ENCODE measurements at places on chromosomes 4 and X. TPM values are rescaled to one million over a fixed set of nuclear protein-coding genes. Genes with fewer than 3 reads are reported as not detected.

The ARMCX6 gene
- 98.5 TPM for total RNA-seq

The NKAP gene
- 9.8 TPM for total RNA-seq

The GATA1 gene
- total RNA-seq = not detected

The TLR1 gene
- total RNA-seq = 0.38 TPM

The ANK2 gene
- total RNA-seq = 71.2 TPM

DNA sequence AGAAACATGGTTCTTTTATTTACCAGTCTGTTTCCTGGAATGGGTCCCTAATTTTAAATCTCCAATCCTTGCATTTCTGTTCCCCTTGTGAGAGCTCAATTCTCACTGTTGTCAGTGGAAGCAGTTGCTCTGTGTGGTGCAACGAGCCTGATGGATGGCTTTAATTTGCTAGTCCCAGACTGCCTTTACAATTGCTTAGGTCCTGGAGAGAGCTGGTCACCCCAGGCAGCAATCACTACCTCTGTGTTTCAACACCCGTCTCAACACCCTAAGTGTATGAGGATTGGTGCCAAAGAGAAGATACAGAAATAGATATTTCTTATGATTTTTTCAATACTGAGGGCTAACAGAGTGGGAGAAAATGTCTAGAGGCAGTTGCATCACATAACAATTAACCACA, 873.8 kb downstream of the GLUD2 start:
- no peaks in the 10 kb centered on the region for H3K27me3 ChIP-seq
- no peaks in the 10 kb centered on the region for H3K36me3 ChIP-seq
- no peaks in the 10 kb centered on the region for H3K4me1 ChIP-seq
- no peak for DNase-seq

GRCh38 chrX:38804682-38805431, 3.6 kb downstream of the MID1IP1 start:
- H3K36me3 ChIP-seq = peaks cover 2% of the 10 kb centered on the region
- no peaks in the 10 kb centered on the region for H3K27me3 ChIP-seq
- DNase-seq = peak; percentile 92
- H3K27ac ChIP-seq = peak overlapping the region; percentile 99

GRCh38 chr4:127781300-127782024, 660 bp upstream of the HSPA4L start:
- H3K36me3 ChIP-seq = no peaks in the 10 kb centered on the region
- DNase-seq = no peak
- H3K4me1 ChIP-seq = peaks cover 22% of the 10 kb centered on the region
- peak overlapping the region; percentile 51 for H3K27ac ChIP-seq

GRCh38 chrX:85941275-85941674, 106.1 kb downstream of the CHM start:
- peaks cover 25% of the 10 kb centered on the region for H3K36me3 ChIP-seq
- DNase-seq = no peak
- no peaks in the 10 kb centered on the region for H3K27me3 ChIP-seq

- no peaks in the 10 kb centered on the region for H3K4me1 ChIP-seq
- H3K27me3 ChIP-seq = peaks cover 56% of the 10 kb centered on the region
- no peak overlapping the region for H3K27ac ChIP-seq
- no peak for DNase-seq
- H3K4me3 ChIP-seq = no peak overlapping the region
These were observed 12.7 kb downstream of the NKX3-2 start for GRCh38 chr4:13531625-13531998.

GRCh38 chrX:45540181-45540580, 339.5 kb upstream of the DIPK2B start:
- H3K27ac ChIP-seq = no peak overlapping the region
- no peaks in the 10 kb centered on the region for H3K36me3 ChIP-seq
- H3K4me3 ChIP-seq = no peak overlapping the region
- no peaks in the 10 kb centered on the region for H3K4me1 ChIP-seq
- no peaks in the 10 kb centered on the region for H3K27me3 ChIP-seq

DNA sequence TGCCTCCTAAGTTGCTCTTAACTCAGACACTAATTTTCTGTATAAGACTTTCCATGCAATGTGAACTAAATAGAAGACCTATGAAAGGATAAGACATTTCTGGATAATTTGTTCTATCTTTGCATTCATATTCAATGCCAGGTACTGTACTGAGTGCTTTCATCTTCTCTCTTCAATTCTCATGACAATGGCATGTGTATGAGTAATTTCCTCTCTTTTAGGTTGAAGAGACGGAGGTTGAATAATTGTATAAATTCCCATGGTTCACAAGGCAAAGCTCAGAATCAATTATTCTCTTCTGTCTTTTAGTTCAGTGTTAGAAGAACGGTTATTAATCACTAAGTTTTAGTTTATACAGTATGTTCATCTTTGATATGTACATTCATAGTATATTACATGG, 29.3 kb upstream of the CFAP299 start:
- no peak overlapping the region for H3K4me3 ChIP-seq
- peaks cover 21% of the 10 kb centered on the region for H3K4me1 ChIP-seq
- DNase-seq = no peak
- H3K27ac ChIP-seq = no peak overlapping the region
- no peaks in the 10 kb centered on the region for H3K36me3 ChIP-seq

DNA sequence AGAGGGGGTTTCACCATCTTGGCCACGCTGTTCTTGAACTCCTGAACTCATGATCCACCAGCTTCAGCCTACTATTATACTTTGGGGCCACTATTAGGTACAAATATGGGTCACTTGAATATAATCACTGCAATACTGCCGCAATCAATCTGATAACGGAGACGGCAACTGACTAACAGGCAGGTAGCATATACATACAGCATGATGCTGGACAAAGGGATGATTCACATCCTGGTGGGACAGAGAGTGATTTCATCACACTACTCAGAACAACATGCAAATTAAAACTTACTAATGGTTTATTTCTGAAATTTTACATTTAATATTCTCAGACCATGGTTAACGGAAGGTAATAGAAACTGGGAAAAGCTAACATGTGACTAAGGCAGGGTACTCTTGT, 10.9 kb downstream of the LRBA start:
- H3K4me1 ChIP-seq = no peaks in the 10 kb centered on the region
- DNase-seq = no peak
- H3K27me3 ChIP-seq = no peaks in the 10 kb centered on the region
- no peak overlapping the region for H3K27ac ChIP-seq
